Activated gamma-delta T cell treated with Interleukin-2 at 50 U/mL for 16 hours (primary cell): ENCODE measurements at places on chromosomes 4 and X.
A peak's percentile ranks its signal among the peaks of the same experiment; 100 is the strongest.

- no peak for DNase-seq
These were observed 13.7 kb downstream of the RASGEF1B start for GRCh38 chr4:81457921-81458520.

DNA sequence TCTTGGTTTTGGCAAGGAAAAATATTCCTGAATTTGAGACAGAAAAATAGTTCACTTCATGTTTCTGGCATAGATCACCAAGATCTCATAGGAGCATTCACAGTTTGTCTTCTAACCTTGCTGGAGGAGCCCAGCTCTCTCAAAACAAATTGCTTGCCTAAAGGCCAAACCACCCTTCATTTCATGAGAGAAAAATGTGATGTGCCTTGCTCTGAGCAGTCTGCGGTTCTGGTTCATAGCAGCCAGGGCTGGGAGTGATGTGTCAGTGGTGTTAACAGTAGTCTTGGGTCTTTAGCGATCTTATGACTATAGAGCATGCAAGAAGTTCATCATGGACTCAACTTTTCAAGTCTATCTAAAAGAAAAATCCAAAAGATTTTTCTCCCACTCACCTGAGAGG, 183.3 kb downstream of the DCLK2 start:
- DNase-seq = no peak

DNA sequence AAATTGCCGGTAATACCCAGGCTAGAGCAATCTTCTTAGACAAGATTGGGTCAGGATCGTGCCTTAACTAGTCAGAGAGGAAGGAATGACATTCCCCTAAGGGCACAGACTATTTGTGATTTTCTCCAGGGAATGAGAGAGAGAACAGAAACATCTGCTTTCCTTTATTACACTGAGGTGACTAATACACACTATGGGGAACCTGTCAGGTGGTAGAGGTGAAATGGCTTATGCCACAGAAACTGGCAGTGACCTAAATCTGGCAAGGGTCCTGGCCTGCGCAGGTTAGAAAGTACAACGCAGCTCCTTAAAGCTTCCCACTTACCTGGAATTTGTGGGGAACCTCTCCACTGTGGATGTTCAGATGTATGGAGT, 16.6 kb upstream of the HPGD start:
- no peak for DNase-seq

DNA sequence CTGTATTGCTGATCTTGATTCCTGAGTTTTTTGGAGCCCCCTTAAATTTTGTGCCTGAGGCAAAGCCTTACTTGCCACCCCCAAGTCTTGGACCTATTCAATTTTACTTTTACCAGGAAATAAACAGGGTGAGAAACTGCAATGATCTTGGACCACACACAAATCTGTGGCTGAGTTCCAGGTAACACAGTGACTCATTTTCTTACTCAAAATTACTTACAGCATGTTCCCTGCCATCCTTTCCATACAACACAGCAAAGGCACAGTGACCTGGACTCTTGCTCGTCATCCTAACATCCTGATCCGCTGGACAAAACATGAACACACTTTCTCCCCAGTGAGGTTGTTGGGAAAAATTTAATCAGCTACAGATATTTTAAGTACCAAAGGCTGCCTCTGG, 60.7 kb upstream of the S100G start:
- no peak for DNase-seq

- DNase-seq = no peak
These were observed 243.9 kb downstream of the UNC5C start for GRCh38 chr4:95304898-95305297.

- no peak for DNase-seq
These were observed 155.8 kb downstream of the ARAP2 start for GRCh38 chr4:36088542-36088941.

GRCh38 chr4:87849612-87850011, 16.8 kb downstream of the MEPE start:
- no peak for DNase-seq

DNA sequence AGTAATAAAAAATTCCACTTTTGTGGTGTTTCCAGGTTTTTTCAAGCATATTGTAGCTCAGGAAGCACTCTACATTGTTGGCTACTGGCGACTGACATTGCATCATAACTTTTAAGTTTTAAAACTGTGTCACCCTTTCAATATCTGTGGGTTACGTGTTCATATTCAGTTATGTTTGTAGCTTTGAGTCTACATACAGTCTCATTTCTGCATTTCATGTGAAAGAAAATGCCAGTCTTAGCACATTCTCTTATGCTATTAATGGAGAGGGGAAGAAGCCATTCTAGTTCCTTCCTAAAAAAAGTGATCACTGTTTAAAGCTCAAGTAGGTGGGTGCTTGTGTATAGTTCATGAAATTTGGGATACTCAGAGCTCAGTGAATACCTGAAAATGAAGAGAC, 38.1 kb downstream of the DIAPH2 start:
- DNase-seq = no peak

- DNase-seq = peak; percentile 69
These were observed at the start of gene TAPT1 for GRCh38 chr4:16225863-16226815. TSS of gene TAPT1 (minus strand) at chr4:16226471. CDS start at chr4:16226457, 14 bp downstream.

- no peak for DNase-seq
These were observed 75.9 kb upstream of the GAB1 start for GRCh38 chr4:143260750-143261149.

DNA sequence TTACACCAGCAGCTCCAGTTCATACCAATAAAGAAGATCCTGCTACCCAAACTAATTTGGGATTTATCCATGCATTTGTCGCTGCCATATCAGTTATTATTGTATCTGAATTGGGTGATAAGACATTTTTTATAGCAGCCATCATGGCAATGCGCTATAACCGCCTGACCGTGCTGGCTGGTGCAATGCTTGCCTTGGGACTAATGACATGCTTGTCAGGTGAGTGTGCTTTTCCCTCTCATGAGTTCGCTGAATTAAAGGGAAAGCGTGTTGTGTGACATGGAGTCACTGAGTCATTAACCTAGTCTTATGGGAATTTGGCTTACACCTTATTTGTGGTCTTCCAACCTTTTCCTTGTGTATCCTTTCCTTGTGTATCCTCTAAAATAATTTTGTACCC, 15.9 kb downstream of the TMEM165 start:
- DNase-seq = no peak

GRCh38 chrX:38150993-38151392, 69.7 kb downstream of the SRPX start:
- no peak for DNase-seq

DNA sequence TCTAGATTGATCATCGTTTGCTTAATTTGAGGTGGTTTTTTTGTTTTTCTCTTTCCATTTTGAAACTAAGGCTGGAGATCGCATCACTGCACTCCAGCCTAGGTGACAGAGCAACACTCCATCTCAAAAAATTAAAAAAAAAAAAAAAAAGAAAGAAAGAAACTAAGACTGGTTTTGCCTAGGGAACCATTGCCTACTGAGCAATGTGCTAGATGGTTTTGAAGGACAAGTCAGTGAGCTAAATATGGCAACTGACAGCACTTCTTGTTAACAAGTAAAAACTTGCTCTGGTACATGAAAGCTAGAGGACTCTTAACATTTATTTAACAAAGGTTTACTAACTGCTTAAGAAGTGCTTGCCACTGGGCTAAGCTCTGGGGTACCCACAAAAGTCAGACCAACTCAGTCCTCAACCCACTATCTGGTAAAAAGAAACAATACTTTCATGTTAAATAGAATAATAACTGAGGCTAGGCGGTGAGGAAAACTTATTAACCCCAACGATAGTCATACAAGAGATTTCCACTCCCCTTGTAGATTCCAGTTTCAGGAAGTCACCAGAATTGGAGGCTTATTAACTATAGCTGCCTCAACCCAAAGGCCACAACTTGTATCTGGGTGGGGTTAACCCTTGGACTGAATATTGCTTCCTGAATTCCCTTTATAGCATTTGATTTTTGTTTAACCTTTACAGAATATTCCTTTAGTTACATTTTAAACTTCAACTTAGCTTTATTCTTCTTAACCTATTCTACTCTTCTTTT, 111.6 kb downstream of the FRYL start:
- DNase-seq = no peak

GRCh38 chrX:140034916-140035315, 69.6 kb upstream of the CXorf66 start:
- DNase-seq = no peak

- DNase-seq = no peak
These were observed at the start of gene CFP for GRCh38 chrX:47629419-47630200. TSS of gene CFP (minus strand) at chrX:47629930. CDS start at chrX:47629844, 86 bp downstream.

- DNase-seq = no peak
These were observed 38.4 kb upstream of the FAM9B start for GRCh38 chrX:9072281-9072680.

DNA sequence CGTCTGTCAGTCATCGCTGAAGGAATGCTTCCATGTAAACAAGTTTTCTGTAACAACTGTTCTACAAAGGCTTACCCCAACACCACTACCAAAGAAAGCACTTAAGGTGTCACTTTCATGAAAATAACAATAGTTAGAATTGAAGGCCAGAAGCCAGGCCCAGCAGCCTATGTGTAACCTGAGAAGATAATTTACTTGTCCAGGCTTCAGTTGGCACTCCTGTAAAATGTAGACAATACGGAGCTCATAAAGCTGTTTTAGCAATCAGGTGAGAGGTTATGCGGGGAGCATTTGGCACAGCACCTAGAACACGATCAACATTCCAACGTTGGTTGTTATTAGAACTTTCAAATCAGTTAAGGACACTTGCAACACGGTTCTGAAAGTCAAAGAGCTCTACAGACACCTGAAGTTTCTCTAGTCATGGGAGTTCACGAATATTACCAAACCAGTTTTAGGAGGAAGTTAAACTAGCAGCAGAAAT, 15.7 kb downstream of the ADGRA3 start:
- no peak for DNase-seq

DNA sequence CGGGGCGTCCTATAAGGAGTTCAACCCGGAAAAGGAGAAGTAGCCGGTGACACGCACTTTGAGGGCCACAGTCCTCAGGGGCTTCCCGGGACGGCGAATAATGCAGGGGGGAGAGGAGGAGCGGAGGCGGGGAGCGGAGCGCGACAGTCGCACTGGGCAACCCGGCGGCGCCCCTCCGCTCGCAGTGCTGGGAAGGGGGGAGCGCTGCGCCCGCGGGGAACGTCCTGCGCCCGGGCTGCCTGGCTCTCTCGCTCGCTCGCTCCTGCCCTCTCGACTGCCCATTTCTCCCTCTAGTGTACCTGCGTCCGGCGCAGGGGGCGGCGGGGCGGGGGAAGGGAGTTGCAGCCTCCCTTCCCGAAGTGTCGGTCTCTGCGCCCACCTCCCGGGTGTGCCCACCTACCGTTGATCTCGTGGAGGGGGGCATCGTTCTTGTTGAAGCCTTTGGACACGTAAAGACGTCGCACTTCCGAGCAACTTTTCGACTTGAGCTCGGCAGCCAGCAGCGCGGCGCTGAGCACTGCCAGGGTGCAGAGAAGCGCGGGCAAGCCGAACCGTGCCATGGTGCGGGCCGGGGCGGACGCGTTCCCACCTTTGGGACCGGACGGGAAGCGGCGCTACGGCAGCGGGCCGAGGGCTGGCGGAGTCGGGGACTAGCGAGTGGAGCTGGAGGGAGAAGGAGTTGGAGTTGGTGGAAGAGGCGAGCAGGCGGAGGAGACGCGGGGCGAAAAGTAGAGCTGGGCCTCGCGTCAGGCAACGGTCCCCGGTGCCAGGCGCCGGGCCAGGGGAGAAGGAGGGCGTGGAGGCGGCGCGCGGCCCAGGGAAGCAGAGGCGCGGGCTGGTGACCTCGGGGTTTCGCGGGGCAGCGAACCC, 648 bp downstream of the GPC4 start:
- DNase-seq = no peak

- DNase-seq = no peak
These were observed 343.7 kb downstream of the GRIA2 start for GRCh38 chr4:157564218-157564617.

- DNase-seq = no peak
These were observed 104.6 kb upstream of the PRKG2 start for GRCh38 chr4:81319657-81320056.

GRCh38 chr4:188127214-188127874, 11.9 kb upstream of the TRIML1 start:
- DNase-seq = no peak

GRCh38 chrX:18591834-18592233, 80.1 kb downstream of the RS1 start:
- DNase-seq = no peak

DNA sequence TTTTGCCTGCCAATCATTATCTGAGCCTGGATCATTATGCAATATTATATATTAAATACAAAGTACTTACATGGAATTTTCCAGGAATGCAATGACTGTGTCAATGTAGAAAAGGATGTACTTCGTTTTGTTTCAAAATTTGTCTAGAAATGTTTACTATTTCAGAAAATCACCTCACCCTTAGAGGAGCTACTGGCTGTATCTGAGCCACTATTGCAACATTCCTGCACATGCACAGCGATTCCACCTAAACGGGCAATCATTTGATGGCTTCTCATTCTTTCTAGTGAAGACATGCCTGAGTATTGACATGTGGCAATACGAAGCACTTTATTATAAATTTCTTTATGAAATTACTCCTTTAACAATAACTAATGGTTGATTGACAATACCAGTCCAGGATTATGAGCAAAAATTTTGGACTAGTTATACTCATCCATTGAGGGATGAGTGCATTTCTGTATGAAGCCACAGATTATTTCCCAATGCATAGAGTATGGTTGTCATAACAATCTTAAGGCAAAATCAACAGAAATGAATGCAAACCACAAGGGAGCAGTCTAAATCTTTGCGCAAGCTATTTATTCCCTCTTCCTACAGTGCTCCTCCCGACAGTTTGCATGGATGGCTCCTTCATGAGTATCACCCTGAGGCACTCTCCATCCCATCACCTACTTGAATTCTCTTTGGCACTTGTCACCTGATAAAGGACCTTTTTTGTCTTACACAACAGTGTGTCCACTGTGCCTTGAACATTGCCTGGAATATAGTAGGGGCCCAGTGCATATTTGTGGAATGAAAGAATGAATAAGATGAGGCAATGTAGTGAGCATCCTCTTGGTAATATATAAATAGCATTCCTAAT, 35.8 kb upstream of the MMAA start:
- no peak for DNase-seq

- no peak for DNase-seq
These were observed 31.3 kb downstream of the ADGRL3 start for GRCh38 chr4:61231421-61231820.

DNA sequence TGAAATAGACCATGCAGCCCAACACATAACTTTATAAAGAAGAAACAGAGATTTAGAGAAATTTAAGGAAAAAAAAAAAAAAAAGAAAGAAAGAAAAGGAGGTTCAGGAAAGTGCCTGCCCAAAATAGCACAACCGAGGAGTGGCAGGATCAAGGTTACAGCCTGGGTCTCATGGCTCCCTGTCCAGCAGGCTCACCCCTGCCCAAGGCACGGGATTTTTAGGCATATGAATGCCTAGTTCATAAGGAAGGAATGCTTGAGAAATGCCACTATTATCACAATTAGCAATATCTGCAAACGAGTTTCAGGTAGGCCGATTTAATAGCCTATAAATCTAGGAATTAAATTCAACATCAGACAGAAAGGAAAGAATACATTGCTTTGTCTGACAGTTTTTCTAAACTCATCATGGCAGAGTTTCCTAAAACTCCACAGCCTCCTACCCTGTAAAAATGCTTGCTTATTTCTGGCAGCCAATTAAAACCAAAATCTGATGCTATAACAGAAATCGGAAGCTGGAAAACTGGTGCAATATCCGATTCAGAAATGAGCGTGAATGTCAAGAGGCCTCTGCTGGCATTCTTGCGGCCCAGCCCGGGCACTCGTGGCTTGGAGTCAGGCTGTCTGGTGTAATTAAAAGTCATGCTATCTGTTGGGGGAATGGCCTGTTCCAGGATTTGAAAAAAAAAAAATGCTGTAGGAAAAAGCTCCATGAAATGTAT, 63.5 kb downstream of the GEMIN8 start:
- no peak for DNase-seq

GRCh38 chrX:119071381-119071780, 1.4 kb upstream of the CT47C1 start:
- no peak for DNase-seq
